Stimulated activated CD4-positive, alpha-beta T cell treated with anti-CD3 and anti-CD28 coated beads, Interleukin-12 subunit alpha, Interleukin-12 subunit beta, amount 100 ng/mL, for 48 hours (primary cell): ENCODE measurements at places on chromosomes 6 and 20.
A peak's percentile ranks its signal among the peaks of the same experiment; 100 is the strongest.

- DNase-seq: no peak
Observed at GRCh38 chr20:50874758-50875665, 56.2 kb downstream of the ADNP start.

DNA sequence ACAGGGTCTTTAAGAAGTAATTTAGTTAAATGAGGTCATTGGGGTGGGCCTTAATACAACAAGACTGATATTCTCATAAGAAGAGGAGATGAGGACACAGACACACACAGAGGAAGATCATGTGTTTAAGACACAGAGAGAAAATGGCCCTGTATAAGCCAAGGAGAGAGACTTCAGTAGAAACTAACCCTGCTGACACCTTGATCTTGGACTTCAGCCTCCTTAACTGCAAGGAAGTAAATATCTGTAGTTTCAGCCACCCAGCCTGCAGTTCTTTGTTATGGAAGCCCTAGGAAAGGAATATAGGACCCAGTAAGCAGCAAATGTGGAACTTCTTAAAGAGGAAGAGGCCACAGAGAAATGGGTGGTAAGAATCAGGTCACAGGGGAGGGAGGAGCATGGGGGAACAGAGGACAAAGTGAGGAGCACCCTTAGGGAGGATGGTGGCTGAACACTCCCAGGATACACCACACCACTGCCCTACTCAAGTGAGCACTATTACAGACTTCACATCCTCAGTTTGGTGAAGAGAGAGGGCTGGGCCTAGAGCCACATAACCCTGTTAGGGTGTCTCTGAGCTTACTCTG is 762 bp downstream of the SIRPB1 start:
- DNase-seq: no peak

GRCh38 chr6:127317388-127318128 is 25.9 kb downstream of the ECHDC1 start:
- DNase-seq: no peak

- DNase-seq: no peak
Observed at GRCh38 chr20:38650010-38650409, 48.4 kb downstream of the ARHGAP40 start.

DNA sequence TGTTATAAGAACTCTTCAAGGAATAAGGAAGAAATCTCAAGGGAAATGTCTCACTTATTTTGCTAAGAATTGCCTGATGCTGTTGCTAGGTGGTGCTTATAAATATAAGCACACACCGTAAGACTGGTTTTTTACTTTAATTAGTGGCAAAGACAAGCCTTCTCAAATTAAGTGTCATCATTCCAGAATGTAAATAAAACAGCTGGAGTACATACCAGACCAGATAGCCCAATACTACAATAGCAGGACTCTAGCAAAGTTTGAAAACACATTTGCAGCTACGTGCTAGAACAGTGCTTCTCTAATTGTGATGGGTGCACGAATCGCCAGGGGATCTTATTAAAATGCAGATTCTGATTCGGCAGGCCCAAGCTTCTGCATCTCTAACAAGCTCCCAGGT is 6.8 kb downstream of the CNKSR3 start:
- no peak for DNase-seq

GRCh38 chr6:137744877-137745276 is 122.2 kb upstream of the TNFAIP3 start:
- DNase-seq: no peak

DNA sequence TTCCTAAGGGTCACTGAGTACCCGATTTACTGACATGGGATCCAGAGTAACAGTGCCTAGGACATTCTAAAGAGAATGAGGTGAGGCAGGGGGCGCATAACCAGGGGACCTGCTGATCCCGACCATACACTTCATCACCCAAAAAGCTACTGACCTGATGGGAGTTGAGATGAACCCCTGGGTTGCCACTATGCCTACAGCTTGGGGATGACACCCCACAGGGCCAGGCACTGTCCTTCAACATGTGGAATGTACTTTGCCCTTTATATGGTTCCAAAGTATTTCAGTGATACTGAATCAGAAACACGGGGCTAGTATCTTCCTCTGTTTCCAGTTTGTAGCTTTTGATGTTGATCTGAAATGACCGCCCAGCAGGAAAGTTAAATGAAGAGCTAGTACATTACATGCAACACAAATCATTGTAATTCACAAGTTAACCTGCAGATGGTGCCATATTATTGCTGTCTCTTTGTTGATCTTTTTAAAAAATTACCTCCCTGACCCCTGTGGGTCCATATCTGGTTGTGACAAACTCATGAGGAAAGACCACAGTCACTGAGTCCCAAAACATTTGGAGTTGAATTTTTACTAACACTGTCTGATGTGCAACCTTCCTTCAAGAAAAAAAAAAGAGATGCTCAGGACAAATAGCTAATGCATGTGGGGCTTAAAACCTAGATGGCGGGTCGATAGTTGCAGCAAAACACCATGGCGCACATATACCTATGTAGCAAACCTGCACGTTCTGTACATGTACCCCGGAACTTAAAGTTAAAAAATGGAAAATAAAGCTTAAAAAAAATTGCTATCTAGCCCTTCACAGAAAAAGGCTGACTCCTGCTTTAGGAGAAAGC is 42.7 kb upstream of the GCNT2 start:
- DNase-seq: peak; percentile 20

DNA sequence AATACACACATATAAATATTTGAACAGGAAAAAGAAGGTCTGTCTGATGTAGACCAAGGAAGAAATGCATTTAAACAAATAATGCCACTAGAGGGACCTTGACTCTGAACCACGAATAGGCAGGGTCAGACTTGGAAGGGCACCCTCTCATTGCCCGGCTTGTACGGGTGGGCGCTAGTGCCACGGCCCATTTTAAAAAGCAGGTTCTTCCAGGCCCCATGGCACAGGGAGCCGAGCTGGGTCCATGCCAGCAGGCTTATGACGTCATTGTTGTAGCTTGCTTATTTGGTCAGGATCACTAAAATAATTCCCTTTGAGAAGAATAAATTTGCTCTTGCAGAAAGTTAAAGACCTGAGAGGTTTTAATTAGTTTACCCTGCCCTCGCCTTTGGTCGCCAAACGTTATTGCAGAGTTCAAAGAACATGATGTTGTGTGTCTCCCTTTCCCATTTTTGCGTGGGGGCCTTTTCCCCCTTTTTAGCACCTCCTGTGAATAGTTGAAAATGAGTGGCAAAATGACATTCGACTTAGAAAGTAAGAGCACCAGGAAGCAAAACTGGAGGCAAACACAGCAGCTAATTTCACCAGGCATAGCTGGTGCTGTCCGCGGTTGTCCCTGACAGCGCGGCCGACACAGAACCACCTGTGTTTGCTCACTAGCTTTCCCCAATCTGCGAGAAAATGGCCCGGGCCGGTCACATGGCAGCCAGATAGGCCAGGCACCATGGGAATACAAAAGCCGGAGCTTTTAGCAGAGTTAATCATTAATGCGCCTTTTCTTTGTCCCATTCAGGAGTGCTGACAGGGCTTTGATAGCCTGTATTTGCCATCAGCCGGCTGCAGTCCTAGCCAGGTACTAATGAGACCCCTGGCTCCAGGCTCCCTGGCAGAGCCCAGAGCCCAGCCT is 93.8 kb downstream of the FOXA2 start:
- no peak for DNase-seq

DNA sequence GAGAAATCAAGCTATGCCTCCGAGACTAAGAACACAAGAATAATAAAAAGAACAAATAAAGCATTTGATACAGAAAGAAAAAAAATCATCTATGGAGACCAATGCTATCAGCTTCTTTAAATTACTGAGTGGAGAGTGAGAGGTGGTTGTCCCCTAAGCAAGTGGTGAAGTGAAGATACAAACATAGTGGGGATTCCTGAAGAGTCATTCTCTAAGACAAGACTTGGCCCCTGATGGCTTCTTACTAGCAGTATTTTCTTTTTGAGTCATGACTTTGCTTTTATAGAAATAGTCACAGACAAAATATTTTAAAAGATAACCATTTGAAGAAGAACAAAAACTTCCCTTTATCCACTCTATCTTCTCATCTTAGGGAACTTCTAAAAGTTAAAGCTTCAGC is 261.4 kb upstream of the PRDM1 start:
- no peak for DNase-seq

GRCh38 chr6:44076356-44077213 is 50.7 kb downstream of the MRPL14 start:
- DNase-seq: no peak

DNA sequence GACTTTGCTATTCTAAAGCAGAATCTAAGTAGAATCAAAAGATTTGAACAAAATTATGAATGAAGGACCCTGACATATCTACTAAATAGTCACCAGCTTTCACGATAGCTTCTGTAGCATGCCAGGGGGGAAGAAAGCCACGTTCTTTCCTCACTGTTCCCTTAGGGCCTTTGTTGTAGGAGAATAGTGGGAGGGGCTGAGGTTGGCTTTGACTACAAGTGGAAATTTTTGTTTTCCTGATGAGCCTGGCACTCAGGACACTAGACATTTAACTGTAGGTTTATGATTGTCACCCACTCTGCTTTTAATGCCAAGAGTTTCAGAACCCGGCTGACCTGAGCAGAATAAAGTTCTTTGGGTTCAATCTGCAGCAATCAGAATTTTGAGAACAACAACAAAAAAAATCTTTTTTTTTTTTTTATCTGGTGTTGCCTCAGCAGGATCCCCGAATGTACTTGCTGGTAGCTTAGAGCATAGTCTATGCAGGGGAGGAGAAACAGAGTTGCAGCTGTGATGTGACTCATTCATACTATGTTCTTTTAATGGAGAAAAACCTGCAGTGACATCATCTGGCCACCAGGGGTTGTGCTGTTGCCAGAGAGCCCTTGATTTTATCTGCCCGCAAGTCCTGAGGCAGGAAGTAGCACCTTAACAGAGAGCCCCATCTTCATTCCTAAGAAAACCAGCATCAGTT is 38.5 kb downstream of the TPD52L1 start:
- peak; percentile 45 for DNase-seq

GRCh38 chr6:31729515-31729978 is 448 bp upstream of the DDAH2 start:
- peak; percentile 79 for DNase-seq

DNA sequence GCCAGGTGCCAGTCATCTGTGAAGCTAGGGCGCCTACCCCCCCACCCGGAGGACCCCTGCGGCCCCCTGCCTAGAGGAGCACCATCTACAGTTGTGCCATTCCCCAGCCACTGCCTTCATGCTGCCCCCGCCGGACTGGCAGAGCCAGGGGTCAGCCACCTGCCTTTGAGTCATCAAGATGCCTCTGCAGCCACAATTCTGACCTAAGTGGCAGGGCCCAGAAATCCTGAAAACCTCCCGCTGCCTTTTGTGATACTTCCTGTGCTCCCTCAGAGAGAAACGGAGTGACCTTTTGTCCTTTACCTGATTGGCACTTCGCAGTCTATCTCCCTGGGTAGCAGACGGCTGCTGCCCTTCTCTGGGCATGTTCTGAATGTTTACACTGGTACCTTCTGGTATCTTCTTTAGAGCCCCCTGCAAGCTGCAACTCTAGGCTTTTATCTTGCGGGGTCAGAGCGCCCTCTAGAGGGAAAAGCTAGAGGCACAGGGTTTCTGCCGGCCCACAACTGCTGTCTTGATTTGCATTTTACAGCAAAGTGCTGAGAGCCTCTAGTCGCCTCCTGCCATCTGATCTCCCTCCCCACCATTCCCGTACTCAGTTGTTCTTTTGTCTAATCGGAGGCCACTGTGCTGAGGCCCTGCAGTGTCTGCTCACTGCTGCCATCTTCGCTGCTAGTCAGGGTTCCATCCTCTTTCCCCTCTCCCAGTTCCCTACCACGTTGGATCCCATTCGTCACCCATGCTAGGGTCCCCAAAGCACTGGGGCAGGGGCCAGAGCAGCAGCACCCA is 26.9 kb downstream of the SPATA2 start:
- DNase-seq: peak; percentile 42

GRCh38 chr6:111237852-111238251 is 150.5 kb downstream of the SLC16A10 start:
- DNase-seq: no peak

DNA sequence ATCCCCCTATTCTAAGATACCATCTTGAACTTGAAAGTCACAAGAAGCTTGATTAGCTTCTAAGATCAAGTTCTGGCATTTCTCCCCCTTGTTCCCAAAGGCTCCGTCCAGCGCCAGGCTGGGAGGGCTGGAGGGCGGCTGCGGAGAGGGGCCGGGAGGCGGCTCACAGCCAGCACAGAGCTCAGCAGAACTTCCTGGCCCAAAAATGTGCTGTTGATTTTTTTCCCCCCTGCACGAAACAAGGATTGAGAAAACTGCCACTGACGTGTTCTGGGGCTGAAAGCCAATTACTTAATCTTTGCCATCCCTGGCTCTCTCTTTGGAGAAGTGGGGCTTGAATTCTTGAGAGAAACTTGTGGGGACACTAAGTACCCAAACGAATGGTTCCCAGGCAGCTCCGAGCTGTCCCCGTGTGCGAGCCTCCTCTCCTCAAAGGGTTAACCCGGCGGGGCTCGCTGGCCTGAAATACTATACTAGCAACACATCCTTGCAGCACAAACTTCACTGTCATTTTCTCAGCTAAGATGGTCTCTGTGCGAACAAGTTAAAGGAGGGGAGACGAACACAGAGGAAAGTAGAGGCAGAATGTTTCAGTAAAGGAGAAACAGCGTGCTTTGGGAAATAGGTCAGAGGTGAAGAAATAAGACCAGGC is 452 bp downstream of the TRAF3IP2 start:
- no peak for DNase-seq

DNA sequence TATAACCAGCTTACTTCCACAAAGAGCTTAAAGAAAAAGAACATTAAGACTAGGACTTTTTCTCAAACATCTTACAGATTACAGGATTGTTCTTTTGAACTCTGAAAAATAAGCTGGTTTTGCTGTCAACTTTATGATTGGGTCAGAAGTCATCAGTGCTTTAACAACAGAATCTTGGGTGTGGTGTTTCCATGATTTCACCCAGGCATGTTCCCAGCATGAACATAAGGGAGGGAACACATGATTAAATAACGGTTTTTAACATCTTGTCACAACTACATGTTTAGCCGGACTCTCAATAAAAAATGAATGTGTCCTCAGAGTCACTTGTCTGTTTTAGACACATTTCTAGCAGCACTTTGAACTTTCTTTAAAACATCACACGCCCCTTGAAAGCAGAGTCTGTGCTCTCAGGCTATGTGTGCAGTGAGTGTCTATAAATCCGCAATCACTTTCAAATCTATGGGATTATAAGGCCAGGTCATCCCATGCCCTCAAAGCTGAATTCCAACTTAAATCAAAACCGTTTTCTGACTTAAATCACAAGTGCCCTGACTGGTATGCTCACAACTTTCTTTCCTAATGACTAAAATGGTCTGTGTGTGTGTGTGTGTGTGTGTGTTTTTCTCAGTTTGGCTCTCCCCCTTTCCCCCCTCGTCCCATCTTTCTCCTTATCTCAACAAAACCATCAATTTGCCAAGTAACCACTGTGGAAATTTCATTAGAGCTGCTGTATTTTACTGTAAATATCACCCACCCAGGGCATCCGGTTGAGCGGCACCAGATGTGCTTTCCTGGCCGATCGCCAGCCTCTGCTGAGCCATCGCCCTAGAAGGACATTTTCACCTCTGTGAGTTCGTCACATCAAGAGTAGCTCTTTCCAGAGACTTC is 216.8 kb upstream of the DTNBP1 start:
- peak; percentile 66 for DNase-seq

DNA sequence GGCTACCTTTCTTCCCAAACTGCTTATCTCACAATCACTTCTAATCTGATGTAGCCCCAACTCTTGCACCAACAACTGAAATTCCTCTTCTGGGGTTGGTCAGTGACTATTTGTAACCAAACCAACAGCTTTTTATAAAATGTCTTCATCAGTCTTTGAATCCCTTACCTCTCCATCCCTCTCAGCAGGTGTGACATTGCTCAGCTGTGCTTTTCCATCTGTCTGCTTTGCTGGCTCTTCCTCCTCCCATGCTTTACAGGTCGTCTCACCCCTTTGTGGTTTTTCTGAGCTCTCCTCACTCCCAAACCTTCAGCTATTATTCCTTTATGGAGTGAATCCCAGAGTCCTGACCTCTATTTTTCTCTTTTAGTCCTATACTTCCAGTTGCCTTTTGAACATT is 5.9 kb downstream of the MAP7 start:
- no peak for DNase-seq
